ENCODE measurements at places on chromosomes 5 and 9. TPM values are rescaled to one million over a fixed set of nuclear protein-coding genes. Genes with fewer than 3 reads are reported as not detected.

DNA sequence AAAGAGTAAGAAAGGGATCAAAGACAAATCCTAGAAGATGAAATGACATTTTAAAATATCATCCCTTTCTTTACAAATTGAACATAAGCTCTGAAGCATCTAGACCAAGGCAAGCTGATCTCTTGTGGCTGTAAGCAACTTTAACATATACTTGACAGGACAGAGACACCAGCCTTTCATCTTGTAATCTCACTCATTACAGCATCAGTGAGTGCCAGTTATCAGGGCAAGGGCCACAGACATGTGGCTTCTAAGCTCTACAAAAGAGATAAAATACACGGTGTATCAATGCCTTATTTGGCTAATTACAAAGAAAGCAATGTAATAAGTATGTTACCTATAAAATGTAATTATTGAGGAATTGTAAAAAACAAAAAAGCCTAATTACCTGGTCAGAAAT, 95.0 kb downstream of the DROSHA start:
- no peaks in the 10 kb centered on the region for H3K27me3 ChIP-seq
- no peak for DNase-seq
- H3K4me3 ChIP-seq, result no peak overlapping the region
- H3K36me3 ChIP-seq, result no peaks in the 10 kb centered on the region
- no peak overlapping the region for H3K27ac ChIP-seq

GRCh38 chr9:77981332-77981731, 50.3 kb downstream of the GNAQ start:
- no peaks in the 10 kb centered on the region for H3K27me3 ChIP-seq
- peaks cover 15% of the 10 kb centered on the region for H3K4me1 ChIP-seq
- DNase-seq, result no peak
- H3K27ac ChIP-seq, result no peak overlapping the region

DNA sequence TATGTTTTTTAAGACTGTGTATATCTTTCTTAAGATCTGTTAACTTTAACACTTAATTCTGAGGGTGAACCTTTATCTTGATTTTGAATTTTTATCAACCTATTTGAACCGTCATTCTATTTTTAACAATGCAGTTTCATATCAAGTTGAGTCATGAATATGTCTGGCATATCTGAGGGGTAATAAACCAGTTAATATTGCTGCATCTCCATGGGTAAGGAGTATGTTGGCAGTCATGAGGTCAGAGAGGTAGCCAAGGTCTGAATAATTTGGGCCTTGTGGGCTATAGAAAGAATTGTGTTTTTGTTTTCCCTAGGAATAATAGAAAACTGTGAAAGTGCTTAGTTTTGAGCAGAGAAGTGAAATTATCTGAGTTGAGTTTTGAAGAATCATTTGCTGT, 419.0 kb downstream of the PLK2 start:
- no peaks in the 10 kb centered on the region for H3K36me3 ChIP-seq
- H3K27ac ChIP-seq, result no peak overlapping the region
- H3K4me3 ChIP-seq, result no peak overlapping the region
- no peaks in the 10 kb centered on the region for H3K27me3 ChIP-seq

DNA sequence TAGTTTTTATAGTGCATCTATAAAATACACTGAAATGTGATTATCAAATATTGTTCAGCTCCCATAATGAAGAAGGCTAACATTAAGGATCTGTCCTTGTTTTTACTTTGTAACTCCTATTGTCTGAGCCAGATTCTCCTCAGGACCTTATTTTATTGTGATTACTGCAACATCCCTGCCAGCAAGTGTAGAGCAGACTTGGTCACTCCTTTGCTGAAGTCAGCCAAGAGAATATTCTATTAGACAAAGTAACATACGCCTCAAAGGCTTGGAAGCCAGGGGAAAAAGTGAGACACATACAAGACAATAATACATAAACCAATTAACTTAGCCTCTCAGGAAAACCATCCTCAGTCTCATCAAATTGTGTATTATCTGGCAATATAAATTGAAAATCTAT, 269.6 kb downstream of the ARL15 start:
- DNase-seq, result no peak
- no peak overlapping the region for H3K4me3 ChIP-seq
- H3K27ac ChIP-seq, result no peak overlapping the region
- H3K4me1 ChIP-seq, result no peaks in the 10 kb centered on the region

GRCh38 chr9:125043148-125043547, 100.2 kb downstream of the SCAI start:
- H3K36me3 ChIP-seq, result no peaks in the 10 kb centered on the region
- H3K27ac ChIP-seq, result no peak overlapping the region
- DNase-seq, result no peak
- H3K4me1 ChIP-seq, result no peaks in the 10 kb centered on the region
- no peaks in the 10 kb centered on the region for H3K27me3 ChIP-seq
- H3K4me3 ChIP-seq, result no peak overlapping the region

GRCh38 chr9:81417299-81417675, 272.1 kb downstream of the TLE1 start:
- H3K36me3 ChIP-seq, result no peaks in the 10 kb centered on the region
- no peak for DNase-seq
- H3K27ac ChIP-seq, result no peak overlapping the region
- no peak overlapping the region for H3K4me3 ChIP-seq

DNA sequence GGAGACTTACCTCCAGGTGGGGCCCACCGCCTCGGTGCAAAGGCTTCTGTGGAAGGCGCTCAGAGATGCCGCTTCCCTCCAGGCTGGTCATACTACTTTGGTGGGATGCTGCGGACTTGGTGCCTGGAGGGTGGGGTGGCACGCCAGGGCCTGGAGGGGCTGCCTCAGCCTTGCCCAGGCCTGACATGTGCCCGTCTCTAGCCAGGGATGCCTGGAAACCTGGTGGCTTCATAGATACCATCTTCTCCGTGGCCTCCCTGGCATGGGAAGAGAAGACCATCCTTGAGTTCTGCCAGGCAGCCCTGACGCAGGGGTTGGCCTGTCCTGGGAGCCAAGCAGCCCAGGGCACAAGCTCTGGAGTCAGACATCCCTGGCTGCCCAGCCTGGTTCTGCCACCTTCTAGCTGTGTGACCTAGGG, 28.3 kb downstream of the ORM2 start:
- H3K4me3 ChIP-seq, result no peak overlapping the region
- no peak overlapping the region for H3K27ac ChIP-seq
- H3K27me3 ChIP-seq, result no peaks in the 10 kb centered on the region
- no peaks in the 10 kb centered on the region for H3K4me1 ChIP-seq
- no peak for DNase-seq

DNA sequence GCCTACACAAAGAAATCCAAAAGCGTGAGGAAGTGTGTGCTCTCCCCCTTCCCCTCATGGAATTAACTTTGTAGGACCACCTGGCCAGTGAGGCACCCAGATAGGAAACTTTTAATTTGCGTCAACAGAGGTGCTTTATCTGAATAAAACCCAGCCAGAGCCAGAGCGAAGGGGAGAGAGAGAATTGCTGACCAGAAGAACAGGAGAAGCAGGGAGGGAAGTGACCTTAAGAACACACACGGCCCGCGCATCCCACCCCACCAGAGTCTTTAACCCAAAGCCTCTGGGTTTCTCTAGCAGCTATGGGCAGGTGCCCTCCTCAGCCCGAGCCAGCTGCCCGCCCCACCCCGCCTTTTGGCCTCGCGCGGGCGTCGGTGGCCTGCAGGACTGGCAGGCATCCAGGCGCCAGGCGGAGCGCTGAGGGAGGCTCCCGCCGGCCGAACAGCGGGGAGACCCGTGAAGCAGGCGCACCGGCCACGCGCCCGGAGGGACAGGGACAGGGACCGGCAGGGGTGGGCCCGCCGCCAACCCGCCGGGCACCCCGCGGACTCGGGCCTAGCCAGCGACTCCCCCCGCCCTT, 580 bp downstream of the ERAP1 start:
- peaks cover 9% of the 10 kb centered on the region for H3K4me1 ChIP-seq
- H3K36me3 ChIP-seq, result peaks cover 16% of the 10 kb centered on the region
- DNase-seq, result peak; percentile 76
- peak overlapping the region; percentile 82 for H3K4me3 ChIP-seq
- peak overlapping the region; percentile 95 for H3K27ac ChIP-seq

GRCh38 chr5:139897342-139897741, 101.7 kb downstream of the PSD2 start:
- no peak overlapping the region for H3K27ac ChIP-seq
- no peak overlapping the region for H3K4me3 ChIP-seq
- no peaks in the 10 kb centered on the region for H3K4me1 ChIP-seq

GRCh38 chr9:126689027-126689825, 75.5 kb downstream of the LMX1B start:
- no peak overlapping the region for H3K4me3 ChIP-seq
- no peaks in the 10 kb centered on the region for H3K36me3 ChIP-seq
- no peak for DNase-seq
- H3K27me3 ChIP-seq, result peaks cover 13% of the 10 kb centered on the region
- H3K4me1 ChIP-seq, result no peaks in the 10 kb centered on the region

DNA sequence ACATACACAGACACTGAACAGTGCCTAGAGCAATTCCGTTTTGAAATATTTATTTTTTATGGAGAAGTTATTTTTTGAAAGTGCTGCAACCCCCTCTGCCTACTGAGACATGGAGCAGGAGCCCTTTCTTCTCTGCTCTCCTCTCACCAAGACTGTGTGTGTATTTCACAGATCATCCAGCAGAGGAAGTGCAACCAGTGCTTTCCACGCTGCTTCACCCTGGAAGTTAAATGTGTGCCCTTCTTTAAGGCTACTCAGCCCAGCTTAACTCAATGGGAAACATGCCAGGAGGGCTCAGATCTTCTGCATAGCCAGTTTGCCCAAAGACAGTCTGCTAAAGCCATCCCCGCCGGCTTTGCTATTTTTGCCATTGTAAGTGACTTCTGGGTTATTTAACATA, 606.3 kb downstream of the TLE1 start:
- H3K36me3 ChIP-seq, result no peaks in the 10 kb centered on the region
- H3K27me3 ChIP-seq, result no peaks in the 10 kb centered on the region
- H3K27ac ChIP-seq, result peak overlapping the region; percentile 55
- peaks cover 15% of the 10 kb centered on the region for H3K4me1 ChIP-seq
- peak; percentile 36 for DNase-seq
- no peak overlapping the region for H3K4me3 ChIP-seq

DNA sequence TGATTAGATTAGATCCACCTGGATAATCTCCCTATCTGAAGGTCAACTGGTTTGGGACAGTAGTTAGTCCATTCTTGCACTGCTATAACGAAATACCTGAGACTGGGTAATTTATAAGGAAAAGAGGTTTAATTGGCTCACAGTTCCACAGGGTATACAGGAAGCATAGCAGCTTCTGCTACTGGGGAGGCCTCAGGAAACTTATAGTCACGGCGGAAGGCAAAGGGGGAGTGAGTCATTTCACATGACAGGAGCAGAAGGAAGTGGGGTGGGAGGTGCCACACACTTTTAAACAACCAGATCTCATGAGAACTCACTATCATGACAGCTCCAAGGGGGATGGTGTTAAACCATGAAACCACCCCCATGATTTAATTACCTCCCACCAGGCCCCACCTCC, 9.9 kb downstream of the C9orf40 start:
- no peaks in the 10 kb centered on the region for H3K4me1 ChIP-seq
- H3K36me3 ChIP-seq, result no peaks in the 10 kb centered on the region
- H3K27me3 ChIP-seq, result no peaks in the 10 kb centered on the region
- no peak overlapping the region for H3K4me3 ChIP-seq
- DNase-seq, result no peak
- no peak overlapping the region for H3K27ac ChIP-seq

DNA sequence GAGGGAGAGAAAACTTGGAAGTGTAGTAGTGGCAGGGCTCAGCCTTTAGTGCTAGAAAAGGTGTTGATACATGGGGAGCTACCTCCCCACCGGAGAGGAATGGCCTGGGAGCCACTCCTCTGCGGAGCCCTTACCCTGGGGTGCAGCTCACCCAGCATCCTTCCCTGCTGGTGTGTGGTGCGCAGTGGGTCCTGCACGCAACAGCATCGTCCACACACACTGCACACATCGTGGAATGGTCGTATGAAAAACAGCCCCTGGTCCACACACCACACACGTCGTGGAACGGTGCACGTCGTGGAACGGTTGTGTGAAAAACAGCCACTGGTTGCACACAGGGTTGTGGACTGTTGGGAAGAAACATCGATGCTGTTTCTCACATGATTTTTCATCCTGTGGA, 16.1 kb upstream of the AHRR start:
- no peaks in the 10 kb centered on the region for H3K4me1 ChIP-seq
- H3K27me3 ChIP-seq, result no peaks in the 10 kb centered on the region
- H3K4me3 ChIP-seq, result no peak overlapping the region
- H3K36me3 ChIP-seq, result peaks cover 28% of the 10 kb centered on the region
- no peak for DNase-seq
- no peak overlapping the region for H3K27ac ChIP-seq

Gene TMED9
- total RNA-seq, result 148 TPM

Gene FXN
- total RNA-seq, result 4.4 TPM

Gene ZFP2
- total RNA-seq, result not detected

Gene DOCK8
- total RNA-seq, result not detected

Gene SNX30
- 6.4 TPM for total RNA-seq

Gene MYORG
- 0.97 TPM for total RNA-seq

Gene RASEF
- 0.16 TPM for total RNA-seq

Gene FAM221B
- total RNA-seq, result not detected

Gene NEURL1B
- 15.4 TPM for total RNA-seq

Measured in SJSA1 (cell line).